Activated naive CD4-positive, alpha-beta T cell (primary cell): ENCODE measurements at places on chromosomes 2 and 18.

DNA sequence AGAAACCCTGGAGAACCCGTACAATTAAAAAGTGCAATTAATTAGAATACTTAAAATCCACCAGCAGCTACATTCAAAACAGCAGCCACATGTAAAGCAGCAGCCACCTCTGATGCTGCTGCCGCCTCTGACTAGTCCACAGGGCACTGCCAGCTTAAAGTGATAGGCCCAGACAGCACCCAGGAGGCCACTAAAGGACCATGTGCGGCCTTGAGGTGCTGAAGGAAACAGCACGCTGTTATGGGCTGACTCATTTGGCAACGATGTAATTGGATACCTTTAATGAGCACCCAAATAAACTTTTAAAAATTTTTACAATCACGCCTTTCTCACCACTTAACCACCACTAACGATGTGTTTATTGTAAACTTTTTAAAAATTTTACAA, 209.3 kb upstream of the NCKAP5 start:
- DNase-seq = no peak

GRCh38 chr18:56910967-56911366, 235.9 kb upstream of the BOD1L2 start:
- no peak for DNase-seq

- no peak for DNase-seq
Measured at GRCh38 chr2:143717053-143717452, 587.8 kb downstream of the ARHGAP15 start.

DNA sequence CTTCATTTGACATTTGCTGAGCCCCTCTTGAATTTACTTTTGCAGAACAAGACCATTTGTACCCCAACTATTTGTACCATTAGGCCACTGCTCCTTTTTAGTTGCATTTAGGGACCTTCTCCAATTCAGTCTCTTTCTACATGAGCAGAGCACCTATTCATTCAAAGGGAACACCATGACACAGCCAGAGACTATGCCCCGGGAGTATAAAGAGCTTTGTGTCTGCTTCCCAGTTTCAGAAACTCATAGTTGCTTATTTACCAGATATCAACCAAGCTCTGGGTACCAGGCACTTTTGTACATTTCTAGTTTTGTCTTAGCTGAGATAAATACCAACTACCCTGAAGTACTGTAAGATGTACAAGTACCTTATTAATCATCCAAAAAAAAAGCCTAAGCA, 269.1 kb upstream of the SIX3 start:
- DNase-seq = no peak

DNA sequence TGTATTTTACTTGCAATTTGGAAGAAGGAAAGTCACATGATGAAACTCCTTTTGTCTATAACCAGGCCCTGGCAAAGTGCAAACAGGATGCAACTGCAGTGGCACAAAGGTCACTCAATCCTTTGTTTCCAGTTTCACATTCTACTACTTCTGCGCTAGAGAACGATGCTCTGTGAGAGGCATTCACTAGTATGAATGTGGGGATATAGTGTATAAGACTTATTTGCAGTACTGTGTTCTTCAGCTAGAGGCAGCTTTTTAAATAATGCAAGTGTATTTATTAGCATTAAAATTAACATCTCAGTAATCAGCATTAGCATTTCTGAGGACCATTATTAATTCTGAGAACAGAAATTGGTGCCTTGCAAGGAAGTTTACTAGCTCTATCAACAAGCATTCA, 68.9 kb downstream of the PRPF40A start:
- DNase-seq = no peak

GRCh38 chr2:17606851-17607250, 66.4 kb downstream of the VSNL1 start:
- no peak for DNase-seq

DNA sequence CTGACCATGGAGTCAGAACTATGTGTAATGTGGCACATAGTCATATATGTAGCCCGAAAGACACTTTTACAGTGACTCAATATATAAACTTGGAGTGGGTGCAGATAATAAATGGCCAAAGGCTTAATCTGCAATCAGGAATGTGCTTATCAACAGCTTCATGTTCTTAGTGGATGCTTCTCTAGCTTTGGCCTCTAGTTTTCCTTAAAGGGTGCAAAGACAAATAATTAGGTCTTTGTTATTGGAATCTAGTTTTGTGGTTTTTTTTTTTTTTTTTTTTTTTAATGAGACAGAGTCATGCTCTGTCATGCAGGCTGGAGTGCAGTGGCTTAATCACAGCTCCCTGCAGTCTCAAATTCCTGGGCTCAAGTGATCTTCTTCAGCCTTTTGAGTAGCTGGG, 625.6 kb downstream of the EPHA4 start:
- no peak for DNase-seq

GRCh38 chr2:105779394-105779793, 34.7 kb downstream of the NCK2 start:
- no peak for DNase-seq

GRCh38 chr2:12119841-12120240, 373.4 kb downstream of the LPIN1 start:
- no peak for DNase-seq

- no peak for DNase-seq
Measured at GRCh38 chr2:192459422-192459821, 264.7 kb upstream of the TMEFF2 start.

- DNase-seq = no peak
Measured at GRCh38 chr2:75569546-75569945, 8.8 kb upstream of the EVA1A start.

DNA sequence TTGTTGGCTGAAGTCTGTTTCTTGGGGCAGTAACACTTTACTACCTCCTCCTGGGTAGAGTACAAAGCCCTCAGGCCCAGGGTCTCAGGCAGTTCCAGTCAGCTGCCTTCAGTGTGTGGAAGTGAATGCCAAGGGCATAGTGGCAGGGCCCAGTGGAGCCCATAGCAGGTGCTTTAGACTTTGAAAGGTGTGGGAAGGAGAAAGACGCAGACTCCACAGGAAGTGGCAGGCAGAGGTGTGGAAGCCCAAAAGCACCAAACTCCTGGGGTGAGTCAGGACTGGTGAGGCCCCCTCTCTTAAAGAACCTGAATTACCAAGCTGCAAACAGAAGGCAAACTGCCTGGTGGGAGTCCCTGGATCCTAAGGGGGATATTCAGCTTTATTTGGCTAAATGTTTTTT, 45.3 kb downstream of the ADAM23 start:
- DNase-seq = no peak
